Inflammatory macrophage treated with lipopolysaccharide for 4 hours (primary cell): ENCODE measurements at places on chromosomes 7 and 10.

DNA sequence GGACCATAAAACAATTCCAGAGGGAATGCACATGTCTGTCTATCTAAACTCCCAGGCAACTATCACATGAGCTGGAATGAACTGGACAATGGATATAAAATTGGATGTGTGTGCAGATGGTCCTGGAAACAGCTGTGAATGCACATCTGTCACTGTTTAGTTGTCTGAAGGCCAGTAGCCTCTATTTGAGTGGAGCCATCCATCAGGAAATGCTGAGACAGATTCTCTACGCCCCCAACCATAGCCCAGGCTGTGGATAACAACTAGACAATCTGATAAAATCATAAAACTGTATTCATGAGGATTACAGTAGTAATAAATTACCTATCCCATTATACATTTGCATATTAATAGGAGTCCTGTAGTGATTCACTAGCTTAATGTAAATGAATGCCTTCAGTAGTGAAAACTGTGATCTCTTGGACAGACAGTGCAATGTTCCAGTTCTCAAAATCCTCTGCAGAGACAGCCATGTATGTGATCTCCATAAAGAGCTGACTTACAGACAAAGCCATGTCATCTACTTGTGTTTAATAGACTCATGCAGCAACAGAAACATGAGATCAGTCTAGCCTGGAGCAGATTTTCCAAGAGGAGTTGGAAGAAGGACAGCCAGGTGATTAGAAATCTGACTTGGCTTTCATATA, 907.6 kb downstream of the KCNMA1 start:
- no peak for DNase-seq

- peak; percentile 73 for DNase-seq
Measured at GRCh38 chr7:151087245-151088018, 1.2 kb downstream of the AGAP3 start.

- DNase-seq = peak; percentile 38
Measured at GRCh38 chr7:33185786-33186185, 56.4 kb downstream of the BBS9 start.

DNA sequence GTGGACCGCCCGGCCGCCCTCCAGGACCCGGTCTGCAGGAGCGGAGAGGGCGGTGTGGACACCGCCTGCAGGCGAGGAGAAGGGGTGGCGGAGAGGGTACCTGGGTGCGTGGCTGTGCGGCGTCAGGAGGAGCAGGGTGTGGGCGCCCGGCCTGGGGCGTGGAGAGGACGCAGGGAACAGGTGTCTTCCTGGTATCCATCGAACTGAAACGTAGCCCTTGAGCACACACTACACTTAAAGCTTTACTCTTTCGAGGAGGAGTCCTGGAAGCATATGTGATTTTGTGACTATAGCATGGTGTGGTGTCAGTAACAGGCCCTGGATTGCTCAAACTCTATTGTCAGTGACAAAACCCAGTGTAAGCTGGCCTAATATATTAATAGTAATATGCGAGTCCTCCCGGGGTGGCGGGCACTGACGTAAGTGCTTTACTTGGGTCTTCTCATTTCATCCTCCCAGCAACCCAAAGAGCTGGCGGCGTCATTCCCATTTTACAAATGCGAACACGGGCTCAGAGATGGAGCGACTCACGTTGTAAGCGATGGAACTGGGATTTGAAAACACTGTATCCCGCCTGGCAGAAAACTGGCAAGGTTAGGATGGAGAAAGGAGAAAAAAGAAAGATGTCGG, 508 bp upstream of the TECPR1 start:
- peak; percentile 22 for DNase-seq

- DNase-seq = no peak
Measured at GRCh38 chr7:29106669-29106988, 39.7 kb downstream of the CPVL start.

GRCh38 chr10:63171255-63171855, 38.2 kb downstream of the NRBF2 start:
- DNase-seq = no peak

- DNase-seq = no peak
Measured at GRCh38 chr7:7427363-7427762, 108.3 kb downstream of the COL28A1 start.

- DNase-seq = no peak
Measured at GRCh38 chr10:3568983-3569382, 216.0 kb downstream of the KLF6 start.
